ENCODE measurements at places on chromosomes 7 and 10.

DNA sequence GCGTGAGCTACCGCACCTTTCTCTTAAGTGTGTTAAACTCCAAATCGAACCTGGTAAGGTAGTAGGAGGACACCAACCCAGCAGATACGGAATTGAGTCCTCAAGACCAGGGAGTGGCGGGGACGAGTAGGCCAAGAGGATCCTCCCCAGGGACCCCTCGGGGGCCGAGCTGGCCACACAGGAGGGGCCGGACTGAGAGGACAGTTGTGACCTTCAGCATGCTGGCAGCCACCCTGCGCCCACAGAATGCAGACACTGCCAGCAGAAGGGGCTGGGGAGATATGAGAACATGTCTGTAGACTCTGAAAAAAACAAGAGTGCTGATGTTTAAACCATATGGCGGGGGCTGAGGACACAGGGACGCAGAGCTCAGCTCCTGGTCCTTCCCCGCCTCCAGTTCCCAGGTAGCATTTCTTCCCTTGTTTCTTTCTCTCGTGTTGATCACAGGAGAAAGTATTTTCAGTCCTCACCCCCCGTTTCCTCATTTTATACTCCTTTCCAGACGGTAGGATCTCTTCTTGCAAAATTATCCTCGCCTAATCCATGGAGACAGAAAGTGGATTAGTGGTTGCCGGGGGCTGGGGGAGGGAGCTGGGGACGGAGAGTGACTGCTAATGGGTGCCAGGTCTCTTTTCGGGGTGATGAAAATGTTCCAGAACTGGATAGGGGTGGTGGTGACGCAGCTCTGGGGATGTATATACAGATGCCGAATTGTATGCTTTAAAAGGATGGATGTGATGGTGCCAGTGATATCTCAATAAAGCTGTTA, 11.5 kb upstream of the UNCX start:
- DNase-seq: no peak

DNA sequence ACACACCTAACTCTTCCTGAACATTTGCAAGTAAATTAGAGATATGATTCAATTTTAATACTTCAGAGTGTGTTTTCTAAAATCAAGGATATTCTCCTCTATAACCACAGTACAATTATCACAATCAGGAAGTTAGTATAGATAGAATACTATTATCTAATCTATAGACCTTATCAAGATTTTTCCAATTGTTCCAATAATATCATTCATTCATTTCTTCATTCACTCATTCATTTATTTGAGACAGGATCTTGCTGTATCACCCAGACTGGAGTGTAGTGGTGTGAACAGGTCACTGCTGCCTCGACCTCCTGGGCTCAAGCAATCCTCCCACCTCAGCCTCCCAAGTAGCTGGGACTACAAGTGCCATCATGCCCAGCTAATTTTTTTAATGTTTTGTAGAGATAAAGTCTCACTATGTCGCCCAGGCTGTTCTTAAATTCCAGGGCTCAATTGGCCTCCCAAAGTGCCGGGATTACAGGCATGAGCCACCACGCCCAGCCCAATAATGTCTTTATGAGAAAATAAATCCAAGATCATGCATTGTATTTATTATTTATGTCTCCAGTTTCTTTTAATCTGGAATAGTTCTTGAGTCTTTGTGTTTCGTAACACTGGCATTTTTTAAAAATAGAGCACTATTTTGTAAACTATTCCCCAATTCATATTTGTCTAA, 10.6 kb upstream of the MRPS16 start:
- no peak for DNase-seq

GRCh38 chr10:69873135-69873639, 71.5 kb downstream of the COL13A1 start:
- DNase-seq: no peak

DNA sequence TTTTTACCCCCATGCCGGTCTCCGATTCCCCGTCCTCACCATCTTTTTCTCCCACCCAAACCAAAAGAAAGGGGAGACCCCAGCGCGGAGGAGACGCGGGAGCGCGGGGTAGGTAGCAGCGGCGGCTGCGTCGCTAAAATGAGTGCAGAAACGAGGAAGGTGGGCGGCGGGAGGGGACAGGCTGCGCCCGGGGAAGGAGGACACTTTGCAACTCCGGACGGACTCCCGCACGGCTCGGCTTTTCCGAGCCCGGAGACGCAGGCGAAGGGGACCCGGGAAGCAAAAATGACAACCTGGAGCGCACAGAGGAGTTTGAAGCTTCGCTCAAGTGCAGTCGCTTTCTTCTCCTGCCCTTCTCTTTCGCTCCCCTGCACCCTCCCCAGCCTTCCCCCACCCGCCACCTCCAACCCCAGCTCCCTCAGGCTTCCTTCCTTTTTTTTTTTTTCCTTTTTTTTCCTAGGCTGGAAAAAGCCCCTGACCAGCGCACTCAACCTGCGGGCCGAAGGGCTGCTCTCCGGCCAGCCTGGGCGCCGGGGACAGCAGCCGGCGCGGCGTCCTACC, 453 bp downstream of the SFMBT2 start:
- peak; percentile 57 for DNase-seq

DNA sequence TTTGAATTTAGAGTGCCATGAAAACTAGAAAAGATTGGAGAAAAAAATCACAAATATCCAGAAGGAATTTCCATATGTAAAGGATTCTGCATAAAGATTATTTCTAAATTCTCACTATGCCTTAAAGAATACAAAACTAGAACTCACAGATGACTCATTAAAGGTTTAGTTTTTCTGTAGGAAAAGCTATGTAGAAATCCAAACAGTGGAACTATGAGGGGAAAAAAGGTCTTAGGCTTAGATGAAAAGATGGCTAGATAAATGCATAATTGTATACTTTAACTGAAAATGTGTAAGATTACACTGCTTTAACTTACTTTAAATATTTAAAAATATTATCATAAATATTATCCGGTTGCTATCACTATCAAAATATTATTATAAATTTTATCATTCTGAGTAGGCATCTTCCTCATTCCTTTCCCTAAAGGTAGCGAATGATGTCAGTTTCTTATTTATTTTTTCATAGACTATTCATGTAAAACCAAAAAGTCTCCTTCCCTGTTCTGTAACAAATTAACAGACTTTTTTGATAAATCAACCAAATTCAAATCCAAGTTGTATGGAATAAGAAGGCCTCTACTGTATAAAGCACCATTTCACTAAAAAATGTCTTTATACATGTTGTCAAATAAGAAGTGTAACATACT, 69.1 kb upstream of the COMTD1 start:
- DNase-seq: no peak
